ENCODE measurements at places on chromosomes 5 and 9.

DNA sequence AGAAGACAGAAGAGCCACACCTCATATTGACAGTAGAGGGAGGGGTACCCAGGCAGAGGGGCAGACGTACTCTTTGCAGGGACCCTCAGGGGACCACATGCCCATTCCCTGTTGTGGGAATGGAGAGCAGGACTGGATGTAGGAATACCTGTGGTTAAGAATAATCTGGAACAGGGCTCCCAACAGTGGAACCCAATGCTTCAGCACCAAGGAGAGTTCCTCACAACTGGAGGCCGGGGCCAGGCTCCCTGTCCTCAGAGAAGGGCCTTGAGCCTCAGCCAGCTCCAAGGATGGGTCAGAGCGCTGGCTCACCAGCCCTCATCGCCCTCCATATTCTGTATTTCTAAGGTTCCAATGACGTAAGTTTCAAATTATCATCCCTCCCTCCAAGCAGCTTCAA lies 7.4 kb upstream of the SHC3 start:
- no peak for DNase-seq

GRCh38 chr5:115661101-115661500 lies 35.3 kb upstream of the TMED7 start:
- DNase-seq, result no peak

- no peak for DNase-seq
Observed at GRCh38 chr5:65801352-65801783, 79.4 kb downstream of the NLN start.

- no peak for DNase-seq
Observed at GRCh38 chr9:107929443-107929842, 439.9 kb upstream of the KLF4 start.

- DNase-seq, result peak; percentile 54
Observed at GRCh38 chr5:149434162-149435014, 55.3 kb upstream of the IL17B start.

DNA sequence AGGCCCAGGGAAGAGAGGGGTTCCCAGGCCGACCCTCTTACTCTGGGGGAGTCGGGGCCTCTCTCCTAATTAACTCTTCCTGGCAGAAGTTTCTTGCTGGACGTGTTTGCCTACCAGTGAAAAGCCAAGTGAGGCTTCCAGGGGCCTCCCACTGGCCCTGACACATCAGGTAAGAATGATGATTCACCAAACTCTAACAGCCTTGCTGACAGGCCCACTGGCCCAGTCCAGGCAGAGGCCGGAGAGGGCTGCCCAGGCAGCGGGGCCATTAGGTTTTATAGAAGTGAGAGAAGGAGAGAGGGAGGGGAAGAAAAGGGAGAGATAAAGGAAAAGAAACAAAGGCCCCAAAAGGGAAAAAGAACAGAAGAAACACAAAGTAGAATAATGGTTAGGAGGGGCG lies 50.8 kb upstream of the FOXE1 start:
- DNase-seq, result peak; percentile 47

DNA sequence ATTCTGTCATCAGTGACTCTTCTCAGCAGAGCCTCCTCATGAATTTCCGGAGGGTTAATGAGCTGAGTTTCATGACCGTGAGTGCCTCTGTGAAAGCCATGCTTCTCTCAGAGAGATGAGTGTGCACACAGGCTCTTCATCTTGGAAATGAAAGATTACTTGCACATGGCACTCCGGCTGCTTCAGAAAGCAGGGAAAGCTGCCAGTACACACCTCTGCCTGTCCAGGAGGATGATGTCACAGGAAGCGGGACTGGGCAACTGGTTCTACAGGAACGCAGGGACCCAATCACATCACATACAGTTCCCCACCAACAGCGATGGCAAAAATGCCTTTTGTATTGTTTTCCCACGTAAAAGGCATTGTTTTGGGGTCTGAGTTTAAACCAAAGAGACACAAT lies 286.0 kb upstream of the DAP start:
- no peak for DNase-seq

DNA sequence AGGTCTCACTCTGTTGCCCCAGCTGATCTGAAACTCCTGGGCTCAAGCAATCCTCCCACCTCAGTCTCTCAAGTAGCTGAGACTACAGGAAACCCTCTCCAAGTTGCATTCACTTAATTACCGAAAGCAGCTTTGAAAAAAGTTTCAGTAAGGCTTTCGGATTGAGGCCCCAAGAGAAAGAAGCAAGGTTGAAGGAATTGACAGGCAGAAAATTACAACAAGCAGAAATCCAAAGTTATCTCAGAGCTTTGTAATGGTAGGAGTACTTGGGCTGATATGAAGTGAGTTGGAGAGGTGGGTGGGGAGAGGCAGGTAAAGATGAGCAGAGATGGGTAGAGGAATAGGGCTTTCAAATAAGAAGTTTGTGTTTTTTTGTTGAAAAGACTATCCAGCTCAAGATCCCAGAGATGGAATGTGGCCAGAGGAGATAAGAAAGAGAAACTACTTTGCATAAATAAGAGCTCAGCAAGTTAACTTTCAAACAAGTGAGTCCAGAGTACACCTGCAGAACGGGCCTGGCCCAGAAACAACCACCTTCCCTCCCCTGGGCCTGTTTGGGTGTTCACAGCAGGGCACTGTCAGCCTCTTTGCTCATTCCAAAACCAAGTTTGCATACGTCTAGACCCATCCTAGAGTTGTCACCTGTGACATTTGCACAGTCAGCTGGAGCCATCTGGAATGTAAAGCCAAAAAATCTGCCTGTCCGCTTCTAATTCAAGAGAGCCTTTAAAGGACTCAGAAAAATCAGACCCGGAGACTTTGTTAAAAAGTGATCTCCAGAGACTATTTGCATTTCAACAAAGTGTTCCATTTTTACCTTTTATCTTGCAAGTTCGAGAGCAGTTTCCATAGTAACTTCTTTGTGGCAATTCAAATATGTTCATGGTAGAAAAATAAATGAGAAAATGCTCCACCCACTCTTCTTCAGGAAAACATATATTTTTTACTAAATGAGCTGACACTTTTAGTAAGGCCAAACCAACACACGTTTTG lies 2.2 kb upstream of the CLINT1 start:
- DNase-seq, result no peak

- no peak for DNase-seq
Observed at GRCh38 chr5:15377573-15378340, 122.2 kb upstream of the FBXL7 start.

- no peak for DNase-seq
Observed at GRCh38 chr5:97501965-97502305, 318.9 kb upstream of the RIOK2 start.

DNA sequence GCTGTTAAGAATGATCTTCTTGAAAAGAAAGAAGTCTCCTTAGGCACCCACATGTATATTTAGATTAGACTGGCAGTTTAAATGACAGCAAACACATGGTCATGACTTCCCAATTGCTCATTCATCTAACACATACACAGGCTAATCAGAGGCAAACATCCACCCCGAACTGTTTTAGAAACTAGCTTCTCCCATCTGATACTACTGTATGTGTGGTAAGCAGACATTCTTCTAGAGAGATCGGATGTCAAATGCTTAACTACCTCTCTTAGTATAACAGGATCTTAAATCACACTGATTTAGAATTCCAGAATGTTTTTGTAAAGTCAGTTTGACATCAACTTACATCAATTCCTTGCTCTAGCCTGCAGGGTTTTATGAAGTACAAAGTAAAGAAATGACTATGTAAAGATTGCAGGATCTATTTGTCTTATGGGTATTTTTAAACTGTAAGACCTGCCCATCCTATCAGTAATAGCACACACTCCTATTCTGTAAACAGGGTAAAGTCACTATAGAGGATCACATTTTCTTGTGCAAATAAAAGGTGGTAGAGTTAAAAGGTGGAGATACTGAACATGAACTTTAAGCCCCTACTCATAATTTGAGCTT lies 239.7 kb downstream of the MLLT3 start:
- no peak for DNase-seq

- no peak for DNase-seq
Observed at GRCh38 chr5:151569132-151570046, 21.7 kb downstream of the FAT2 start.

DNA sequence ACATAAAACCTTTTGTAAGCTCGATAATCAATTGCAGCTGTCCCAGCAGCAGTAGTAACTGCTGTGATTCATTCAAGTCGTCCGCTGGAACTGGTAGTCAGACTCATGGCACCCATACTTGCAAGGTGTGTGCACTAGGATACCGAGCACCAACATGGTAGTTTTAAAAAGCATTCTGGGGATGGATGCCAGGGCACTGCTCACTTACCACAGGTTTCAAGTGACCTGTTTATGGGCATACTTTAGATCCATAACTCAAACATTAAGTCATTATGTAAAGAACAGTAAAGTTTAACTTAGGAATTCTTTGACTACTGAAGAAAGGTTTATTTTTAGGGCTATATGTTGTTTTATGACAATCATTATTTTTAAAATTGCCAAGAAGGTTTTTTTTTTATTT lies 2277.6 kb downstream of the MAT2B start:
- DNase-seq, result no peak

DNA sequence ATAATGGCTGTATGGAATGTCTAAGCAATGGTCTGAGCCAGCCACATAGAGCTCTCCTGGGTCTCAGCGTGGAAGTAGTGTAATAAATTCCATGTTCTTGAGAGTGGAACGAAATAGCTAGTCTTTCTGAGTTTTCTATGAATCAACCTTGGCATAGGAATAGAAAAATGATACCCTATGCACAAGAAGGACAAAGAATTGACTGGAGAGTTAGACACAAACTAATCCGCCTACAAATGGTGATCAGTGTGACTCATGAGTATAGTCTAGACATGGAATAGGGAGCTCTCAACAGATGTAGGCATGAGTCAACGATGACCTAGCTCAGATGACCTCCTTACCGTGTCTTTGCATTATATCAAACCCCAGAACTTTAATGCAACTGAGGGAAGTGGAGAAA lies 256.8 kb upstream of the GRIN3A start:
- DNase-seq, result no peak

DNA sequence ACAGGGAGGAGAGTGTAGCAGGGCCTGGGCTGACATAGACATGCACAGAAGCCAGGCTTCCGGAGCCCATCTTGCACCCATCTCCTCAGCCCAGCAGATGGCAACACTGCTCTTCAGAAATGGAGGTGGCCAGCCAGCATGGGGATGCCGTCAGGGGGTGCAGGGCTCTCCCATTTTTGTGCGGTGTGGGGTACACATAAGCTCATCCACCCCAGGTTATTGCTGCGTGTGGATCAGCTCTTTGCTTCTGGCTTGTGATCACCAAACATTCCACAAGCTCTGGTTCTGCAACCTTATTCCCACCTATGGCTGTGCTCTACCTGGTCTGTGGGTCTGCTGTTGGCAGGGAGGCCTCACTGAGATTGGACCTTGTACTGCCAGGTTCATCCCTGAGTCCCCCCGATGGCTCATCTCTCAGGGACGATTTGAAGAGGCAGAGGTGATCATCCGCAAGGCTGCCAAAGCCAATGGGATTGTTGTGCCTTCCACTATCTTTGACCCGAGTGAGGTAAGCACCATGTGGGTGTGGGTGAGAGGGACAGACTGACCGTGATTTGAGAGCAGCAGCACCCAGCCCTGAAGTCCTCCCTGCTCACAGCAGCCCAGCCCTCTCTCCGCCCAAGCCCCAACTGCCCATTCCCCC lies 17.3 kb downstream of the SLC22A5 start:
- DNase-seq, result peak; percentile 83

- no peak for DNase-seq
Observed at GRCh38 chr5:32961059-32961415, 249.9 kb downstream of the NPR3 start.

DNA sequence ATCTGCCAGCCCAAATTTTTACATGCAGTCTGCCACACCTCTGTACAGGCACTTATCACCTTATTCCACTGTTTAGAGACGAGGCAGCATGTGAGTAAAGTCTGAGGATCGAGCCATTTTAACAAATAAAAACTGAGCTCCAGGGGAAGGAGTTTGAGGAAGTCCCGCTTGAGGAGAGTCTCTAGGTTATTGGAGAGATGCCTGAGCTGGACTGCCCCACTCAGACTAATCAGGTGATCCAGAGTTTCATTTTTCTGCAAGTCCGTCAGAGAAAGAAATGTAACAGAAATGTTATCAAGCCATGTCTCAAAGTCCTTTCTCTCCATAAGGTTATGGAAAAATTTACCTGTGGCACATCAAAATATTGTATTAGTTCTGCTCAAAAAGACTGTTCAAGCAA lies 5.3 kb downstream of the FBXW2 start:
- DNase-seq, result no peak

DNA sequence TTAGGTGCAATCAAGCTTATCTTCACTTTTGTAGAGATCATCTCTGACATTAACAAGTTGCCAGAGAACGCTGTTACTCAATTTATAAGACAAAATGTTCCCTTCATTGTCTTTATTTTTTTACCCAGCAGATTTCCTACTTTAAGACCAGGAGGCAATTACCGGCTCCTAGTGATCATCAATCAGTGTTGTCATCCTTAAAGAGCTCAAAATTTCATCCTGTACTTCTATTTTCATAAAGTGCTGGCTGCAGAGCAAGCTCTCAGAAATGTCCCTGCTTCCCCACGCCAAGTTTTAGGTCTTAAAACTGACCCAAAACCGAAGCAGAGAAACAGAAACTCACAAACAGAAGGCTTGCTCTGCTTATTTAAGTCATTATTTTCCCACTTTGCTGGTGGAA lies 82.9 kb downstream of the PJA2 start:
- no peak for DNase-seq

DNA sequence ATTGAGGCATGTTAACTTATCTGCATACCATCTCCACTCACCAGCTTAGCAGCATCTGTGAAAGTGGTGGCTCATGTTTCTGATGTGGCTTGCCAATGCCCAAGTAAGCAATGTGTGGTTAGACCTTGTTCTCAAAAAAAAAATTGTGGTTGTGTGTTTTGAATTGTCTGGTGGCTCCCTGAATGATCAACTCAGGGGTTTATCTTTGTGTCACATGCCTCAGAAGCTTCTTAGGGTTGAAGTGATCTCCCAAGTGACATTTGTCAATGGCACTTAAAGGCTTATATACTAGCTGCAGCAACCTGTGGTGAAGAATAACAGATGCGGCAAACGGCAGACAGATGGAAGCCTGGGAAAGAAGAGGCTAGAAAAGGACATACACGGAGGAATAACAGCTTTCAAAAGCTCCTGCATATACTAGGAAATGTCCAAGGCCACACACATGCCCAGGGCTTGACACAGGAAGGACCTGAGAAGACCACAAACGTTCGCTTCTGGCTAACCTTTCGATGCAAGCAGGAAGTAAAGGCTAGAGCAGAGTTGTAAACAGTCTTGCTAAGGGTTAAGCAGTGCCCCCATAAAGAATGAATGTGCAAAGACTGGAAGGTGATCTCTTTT lies 42.2 kb upstream of the FSD1L start:
- no peak for DNase-seq

DNA sequence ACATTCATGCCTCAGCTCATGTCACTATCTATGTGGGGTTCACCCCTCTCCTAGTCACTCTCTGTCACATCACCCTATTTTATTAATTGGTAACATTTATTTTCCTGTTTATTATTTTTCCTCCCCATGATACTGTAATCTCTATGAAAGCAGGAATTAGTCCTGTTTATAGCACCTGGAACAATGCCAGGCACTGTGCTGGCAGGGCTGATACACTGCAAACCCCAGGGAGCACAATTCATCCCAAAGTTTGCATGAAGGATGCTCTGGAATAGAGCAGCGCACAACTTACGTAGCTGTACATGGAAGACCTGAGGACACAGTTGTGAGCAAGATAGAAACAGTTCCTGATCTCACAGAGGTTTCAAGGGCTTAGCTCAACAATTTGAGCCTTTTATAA lies 103.2 kb downstream of the NSG2 start:
- DNase-seq, result no peak

GRCh38 chr5:77333451-77334123 lies 123.1 kb downstream of the PDE8B start:
- no peak for DNase-seq
